Foreskin keratinocyte (primary cell): ENCODE measurements at places on chromosomes 4 and X.

GRCh38 chr4:137470806-137471205 is 61.5 kb downstream of the PCDH18 start:
- no peak for DNase-seq

- no peak for DNase-seq
Observed at GRCh38 chrX:136850441-136851175, 29.9 kb downstream of the RBMX start.

DNA sequence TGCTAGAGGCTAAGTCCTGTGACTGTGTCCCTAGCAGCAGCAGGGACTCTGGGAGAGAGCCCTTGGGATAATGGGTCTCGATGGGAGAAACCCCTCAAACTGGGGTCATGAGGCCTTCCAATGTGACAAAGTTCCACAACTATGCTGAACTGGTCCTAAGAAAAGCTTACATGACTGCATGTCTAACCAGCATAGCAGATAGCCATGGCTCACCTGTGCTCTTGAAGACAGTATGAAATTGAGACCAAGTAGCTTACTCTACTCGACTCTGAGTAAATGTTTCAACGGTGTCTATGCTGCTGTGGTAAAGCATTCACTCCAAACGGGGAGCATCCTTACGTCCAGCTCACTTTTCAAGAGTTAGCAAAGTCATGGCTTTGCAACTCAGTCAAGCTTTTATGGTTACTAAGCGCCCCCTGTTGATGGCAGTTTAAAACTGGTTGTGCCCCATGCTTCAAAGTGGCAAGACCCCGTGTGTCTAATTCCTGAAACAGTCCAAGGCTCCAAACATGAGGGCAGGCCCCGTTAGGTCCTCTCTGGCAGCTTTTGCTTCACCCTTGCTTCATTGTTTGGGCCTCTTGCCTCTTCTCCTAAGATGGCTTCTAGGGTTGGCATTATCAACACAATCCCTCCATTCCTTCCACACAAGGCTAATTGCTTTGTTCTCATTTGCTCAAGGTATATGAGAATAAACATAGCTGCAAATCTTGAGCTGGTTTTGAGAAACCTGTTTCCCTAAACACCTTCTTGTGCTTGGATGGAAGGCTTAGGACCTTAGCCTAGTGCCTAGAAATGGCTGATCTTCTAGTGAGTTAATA is 46.6 kb downstream of the CCNG2 start:
- DNase-seq: peak; percentile 46

DNA sequence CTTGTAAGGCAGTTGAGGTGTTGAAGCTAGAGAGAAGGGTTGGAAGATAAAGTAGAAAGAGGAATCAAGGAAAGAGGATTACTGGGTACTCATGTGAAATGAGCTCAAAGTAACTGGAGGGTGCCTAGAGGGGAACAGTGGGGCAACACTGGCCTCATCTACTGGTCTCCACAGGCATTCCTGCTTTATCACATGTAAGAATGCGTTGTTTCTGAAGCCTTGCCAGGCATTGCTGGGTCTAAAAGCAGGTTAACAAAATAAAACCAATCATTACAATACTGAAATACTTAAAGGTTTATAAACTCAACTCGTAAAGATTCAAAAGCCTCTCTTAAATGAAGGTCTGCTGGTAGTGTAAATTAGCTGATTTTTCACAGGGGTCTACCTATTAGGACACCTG is 96.0 kb downstream of the FANCB start:
- no peak for DNase-seq

DNA sequence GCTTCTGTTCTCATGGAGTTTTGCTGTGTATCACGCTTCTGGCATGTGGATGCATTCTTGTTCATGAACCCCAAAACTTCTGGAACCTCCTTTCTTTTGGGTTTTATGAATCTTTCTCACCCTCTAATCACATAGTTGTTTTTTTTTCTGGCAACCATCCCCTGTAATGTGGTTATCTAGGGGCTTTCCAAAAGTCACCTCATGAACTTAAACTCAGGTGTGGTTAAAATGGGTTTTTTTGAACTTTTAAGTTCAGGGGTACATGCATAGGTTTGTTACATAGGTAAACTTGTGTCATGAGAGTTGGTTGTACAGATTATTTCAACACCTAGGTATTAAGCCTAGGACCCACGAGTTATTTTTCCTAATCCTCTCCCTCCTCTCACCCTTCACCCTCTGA is 1099.4 kb upstream of the SLIT2 start:
- DNase-seq: no peak

GRCh38 chr4:182801636-182802035 is 115.5 kb downstream of the DCTD start:
- DNase-seq: no peak

GRCh38 chrX:127877318-127877717 is 174.9 kb downstream of the ACTRT1 start:
- DNase-seq: no peak
